ENCODE measurements at places on chromosomes 6 and 20.

DNA sequence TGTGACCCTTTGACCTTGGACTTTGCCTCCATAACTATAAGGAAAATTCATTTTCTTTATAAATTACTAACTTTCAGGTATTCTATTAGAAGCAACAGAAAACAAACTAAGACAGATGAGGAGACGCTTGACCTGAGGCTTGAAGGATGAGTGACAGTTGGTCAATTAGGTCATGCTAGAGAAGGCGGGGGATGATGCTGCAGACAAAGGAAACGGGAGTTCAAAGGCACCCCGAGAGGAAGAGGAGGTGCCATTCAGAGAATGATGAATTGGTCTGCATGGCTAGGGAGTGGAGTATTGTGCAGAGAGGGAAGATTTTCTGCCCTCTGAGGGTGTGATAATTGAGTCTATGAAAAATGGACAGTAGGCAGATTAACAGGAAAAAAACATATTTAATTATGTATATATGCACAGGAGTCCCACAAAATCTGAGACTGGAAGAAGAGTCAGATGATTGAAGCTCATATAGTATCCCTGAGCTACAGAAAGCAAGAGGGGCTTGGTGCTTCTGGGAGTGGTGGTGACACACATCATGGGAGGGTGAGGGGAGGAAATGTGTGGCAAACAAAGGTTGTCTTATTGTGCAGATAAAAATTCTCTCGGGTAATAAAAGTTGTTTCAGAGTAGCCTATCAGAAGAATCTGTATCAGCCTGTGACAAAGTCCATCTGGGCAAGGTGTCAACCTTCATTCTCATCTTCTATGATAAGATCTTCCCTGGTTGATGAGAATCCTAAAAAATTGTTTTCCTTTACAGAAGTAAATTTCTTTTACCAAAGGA lies 20.4 kb upstream of the FUCA2 start:
- no peak for DNase-seq

DNA sequence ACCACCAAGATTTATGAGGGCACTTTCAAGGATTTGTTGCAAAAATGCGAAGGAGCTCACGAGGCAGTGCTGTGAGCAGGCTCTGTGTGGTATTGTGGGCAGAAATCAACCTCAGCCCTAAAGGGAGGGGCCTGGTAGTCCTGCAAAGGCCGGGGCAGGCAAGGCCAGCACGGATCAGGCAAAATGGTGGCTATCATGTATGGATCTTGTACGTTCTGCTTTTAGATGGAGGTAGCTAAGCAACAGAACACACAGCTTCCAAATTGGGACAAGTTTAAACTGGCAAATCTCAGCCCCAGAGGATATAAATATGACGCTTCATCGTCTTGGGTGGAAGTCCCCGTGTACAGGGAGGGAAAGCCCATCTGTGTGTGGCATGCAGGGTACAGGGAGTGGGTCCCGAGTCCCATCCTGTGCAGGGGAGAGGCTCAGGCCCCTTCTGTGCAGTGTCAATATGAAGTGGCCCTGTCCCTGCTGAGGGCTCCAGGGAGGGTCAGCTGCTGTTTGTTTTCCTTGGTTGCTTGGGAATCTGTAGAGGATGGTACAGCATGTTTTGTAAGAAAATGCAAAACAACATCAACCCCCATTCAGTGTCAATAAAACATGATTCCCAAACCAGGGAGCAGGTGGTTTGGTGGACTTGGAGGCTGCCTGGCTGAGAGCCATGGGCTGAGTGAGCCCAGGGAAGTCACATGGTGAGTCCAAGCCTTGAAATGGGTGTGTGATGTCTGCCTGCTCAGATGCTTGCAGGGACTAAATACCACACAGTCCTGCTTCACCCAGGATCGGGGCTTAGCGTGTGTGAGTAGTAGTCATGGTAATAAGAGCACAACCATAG lies 113.0 kb downstream of the SYCP2 start:
- no peak for DNase-seq

DNA sequence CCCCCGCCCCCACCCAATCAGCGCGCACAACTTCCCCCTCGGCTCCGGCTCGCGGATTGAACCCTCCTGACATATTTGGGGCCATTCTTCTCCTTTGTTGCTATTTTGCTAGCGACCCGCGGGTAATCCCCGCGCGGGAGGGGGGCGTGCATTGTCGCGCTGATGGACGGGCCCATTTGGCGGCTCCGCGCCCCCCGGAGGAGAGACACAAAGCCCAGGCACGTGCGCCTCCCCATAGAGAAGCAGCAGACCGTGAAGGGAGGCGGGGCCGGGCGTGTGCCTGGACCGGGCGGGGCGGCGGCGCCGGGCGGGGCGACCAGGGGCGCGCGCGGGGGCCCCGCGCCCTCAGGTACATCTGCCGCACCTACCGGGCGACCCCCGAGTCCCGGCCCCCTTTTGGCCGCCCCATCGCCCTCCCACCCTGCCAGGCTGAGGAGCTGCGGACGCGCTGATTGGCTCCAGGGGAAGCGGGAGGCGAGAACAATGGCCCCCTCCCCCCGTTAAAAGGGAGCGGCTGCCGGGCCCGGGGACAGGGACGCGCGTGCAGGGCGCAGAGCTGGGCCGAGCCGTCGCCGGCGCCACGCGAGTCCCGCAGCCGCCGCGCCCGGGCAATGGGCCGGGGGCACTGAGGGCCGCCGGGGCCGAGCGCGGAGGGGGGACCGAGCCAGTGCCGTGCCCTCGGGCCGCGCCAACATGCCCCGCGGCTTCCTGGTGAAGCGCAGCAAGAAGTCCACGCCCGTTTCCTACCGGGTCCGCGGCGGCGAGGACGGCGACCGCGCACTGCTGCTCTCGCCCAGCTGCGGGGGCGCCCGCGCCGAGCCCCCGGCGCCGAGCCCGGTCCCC lies at the start of gene INSM1:
INSM1 (plus strand) TSS at position 530 of the 843 bp plus-strand sequence; CDS start at position 694, 164 bp downstream.
- no peak for DNase-seq

DNA sequence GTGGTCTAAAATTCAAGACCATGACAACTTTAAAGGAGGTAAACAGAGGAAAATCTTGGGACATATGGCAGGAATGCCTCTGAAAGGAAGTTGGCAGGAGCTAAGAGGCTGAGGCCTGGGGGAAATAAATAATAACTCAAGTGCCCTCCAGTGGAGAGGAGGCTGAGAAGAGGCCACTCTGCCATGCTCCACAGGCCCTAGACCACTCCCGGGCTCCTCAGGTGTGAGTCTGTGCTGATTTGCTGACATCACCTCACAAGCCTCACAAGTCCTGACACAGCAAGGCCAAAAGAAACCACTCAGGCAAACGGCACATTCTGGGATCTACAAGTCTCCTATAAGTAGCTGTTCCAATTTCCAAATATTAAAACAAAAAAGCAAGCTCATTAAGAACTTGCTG lies 91.0 kb upstream of the RIPOR2 start:
- DNase-seq, result no peak

- no peak for DNase-seq
These were observed 299.8 kb downstream of the BTBD9 start for GRCh38 chr6:38339914-38340313.

DNA sequence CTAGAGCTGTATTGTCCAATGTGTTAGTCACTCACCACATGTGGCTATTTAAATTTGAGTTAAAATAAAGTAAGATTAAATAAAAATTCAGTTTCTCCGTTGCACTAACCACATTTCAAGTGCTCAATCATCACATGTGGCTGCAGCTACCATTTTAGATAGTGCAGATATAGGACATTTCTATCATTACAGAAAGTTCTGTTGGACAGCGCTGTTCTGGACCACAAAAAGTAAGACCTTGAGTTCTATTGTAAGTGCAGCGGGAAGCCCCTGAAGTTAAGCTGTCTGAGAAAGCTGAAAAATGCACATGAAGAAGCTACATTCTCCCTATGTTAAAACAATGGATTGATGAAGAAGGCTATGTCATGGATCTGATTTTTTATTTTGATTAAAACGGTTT lies 1.1 kb downstream of the ORC3 start:
- DNase-seq, result no peak

DNA sequence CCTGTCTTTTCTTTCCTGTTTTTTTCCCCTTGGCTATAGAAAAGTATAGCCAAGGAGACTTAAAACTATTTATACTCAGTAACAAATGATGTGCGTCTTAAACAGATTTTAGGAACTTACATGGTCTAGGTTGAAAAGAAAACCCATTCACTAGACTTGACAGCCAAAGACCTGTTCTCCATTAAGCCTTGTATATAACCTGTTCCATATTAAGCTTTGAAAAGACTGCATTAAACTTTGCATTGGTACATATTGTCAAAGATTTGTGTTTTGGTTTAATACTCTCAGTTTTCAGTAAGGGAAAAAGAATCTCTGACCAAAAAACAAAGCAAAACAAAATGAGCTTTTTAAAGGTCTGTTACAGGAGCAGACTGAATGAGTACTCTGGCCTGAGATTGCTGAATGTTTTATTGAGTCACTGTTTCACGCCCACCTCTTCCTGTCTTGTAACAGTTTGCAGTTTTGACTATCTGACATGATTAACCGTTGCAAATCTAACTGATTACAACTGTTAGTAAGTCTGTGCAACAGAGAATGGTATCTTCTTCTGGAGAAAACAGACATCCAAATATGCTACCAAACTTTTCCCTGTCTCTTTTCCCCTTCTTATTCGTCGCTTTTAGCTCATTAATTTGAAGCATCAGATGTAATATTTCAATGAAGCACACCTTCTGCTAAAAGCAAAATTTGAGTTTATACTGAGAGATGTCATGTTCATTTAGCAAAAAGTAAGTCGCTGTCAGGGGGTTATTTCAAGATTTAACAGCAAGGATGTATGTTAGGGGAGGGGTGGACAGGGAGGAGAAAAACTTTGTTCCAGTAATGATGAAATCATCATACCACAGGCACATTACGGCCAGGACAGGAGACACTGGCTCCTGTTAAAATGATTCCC lies 59.1 kb upstream of the SUPT3H start:
- DNase-seq, result peak; percentile 10

GRCh38 chr6:152685819-152686218 lies 11.9 kb upstream of the MYCT1 start:
- no peak for DNase-seq

DNA sequence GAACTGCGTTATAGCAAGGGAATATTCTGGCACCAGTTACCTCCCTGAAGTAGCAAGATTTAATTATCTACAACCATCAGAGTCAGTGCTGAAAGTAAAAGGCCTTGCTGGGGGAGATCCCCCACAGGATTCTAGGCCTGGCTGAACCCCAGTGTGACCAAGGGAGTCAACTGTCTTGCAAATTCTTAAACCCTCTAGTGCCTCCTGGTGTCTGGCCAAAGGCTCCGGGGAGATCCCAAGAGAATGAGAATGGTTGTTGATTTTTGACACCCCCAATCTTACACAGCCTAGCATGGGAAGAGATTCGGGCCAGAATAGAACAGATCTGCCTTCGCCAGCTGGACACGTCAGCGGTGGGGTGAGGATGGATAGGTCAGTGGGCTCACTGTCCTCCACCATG lies 179.4 kb downstream of the ERMARD start:
- no peak for DNase-seq

GRCh38 chr6:113920663-113921267 lies 50.2 kb downstream of the HDAC2 start:
- DNase-seq, result no peak

- DNase-seq, result no peak
These were observed 17.4 kb downstream of the TMEM242 start for GRCh38 chr6:157305670-157306653.

- no peak for DNase-seq
These were observed 43.6 kb upstream of the SLC32A1 start for GRCh38 chr20:38680500-38681306.

GRCh38 chr6:16338577-16339264 lies 100.3 kb downstream of the GMPR start:
- DNase-seq, result no peak

- DNase-seq, result no peak
These were observed 269.9 kb upstream of the SUPT3H start for GRCh38 chr6:45647341-45648261.

DNA sequence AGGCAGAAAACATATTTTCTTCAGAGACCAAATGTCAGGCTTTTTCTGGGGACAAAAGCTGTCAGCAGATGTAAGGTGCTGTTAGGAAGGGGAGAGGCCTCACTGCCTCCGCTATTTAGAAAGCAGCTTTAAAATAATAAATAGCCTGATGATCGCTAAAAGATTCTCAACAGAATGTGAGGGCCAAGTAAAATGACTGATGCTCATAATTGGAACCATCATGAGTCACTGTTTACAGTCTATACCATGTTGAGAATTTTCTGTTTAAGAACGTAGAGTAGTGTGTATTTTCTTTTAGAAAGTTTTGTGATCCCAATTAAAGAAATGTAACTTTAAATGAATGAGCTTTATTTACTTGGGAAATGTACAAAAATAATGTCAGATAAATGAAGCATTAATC lies 220.0 kb downstream of the CLIC5 start:
- DNase-seq, result no peak

- DNase-seq, result no peak
These were observed 20.4 kb downstream of the MAFB start for GRCh38 chr20:40668449-40669228.

GRCh38 chr6:4281341-4282293 lies 146.2 kb upstream of the ECI2 start:
- peak; percentile 61 for DNase-seq

DNA sequence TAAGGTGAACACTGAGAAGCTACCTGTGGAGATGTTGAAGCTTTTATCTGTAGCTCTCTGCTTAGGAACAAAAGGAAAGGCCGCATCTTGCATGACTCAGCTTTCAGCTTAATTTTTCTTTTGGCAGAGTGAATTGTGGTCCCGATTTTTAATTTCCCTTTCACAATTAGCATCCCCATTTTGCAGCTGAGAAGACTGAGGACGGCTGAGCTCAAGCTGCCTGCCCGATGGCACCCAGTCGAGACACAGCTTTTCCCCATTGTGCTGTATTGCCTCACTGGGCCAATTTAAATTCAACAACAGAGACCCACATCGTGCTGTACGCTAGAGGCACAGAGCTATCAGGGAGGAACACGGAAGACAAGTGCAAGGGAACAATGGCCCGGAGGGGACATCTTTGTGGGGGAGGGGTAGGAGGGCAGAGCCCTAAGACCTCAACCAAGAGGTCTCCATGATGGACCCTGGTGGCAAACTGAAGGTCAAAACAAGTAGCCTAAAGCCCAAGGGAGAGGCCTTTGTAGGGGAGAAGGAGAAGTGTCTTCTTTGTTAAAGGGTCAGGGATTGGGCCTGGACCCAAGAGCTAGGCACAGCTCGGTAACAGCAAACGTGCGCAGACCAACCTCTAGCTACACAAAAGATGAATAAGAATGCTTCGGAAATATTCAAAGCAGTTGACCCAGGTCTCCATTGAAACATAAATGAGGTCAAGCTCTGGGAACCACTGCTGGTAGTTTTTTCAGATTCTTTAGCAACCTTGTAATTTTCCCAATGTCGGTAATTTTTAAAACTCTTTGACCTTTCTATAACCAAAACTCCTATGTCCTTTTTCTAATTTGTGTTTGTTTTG lies 13.3 kb upstream of the QKI start:
- no peak for DNase-seq

- no peak for DNase-seq
These were observed 64.6 kb upstream of the TXNDC5 start for GRCh38 chr6:7974938-7975763.
